ENCODE measurements at places on chromosomes 3 and 15.

- DNase-seq: no peak
These were observed 366.3 kb downstream of the FEZF2 start for GRCh38 chr3:62007036-62007435.

- DNase-seq: no peak
These were observed 1.9 kb downstream of the ROBO1 start for GRCh38 chr3:79765911-79766310.

DNA sequence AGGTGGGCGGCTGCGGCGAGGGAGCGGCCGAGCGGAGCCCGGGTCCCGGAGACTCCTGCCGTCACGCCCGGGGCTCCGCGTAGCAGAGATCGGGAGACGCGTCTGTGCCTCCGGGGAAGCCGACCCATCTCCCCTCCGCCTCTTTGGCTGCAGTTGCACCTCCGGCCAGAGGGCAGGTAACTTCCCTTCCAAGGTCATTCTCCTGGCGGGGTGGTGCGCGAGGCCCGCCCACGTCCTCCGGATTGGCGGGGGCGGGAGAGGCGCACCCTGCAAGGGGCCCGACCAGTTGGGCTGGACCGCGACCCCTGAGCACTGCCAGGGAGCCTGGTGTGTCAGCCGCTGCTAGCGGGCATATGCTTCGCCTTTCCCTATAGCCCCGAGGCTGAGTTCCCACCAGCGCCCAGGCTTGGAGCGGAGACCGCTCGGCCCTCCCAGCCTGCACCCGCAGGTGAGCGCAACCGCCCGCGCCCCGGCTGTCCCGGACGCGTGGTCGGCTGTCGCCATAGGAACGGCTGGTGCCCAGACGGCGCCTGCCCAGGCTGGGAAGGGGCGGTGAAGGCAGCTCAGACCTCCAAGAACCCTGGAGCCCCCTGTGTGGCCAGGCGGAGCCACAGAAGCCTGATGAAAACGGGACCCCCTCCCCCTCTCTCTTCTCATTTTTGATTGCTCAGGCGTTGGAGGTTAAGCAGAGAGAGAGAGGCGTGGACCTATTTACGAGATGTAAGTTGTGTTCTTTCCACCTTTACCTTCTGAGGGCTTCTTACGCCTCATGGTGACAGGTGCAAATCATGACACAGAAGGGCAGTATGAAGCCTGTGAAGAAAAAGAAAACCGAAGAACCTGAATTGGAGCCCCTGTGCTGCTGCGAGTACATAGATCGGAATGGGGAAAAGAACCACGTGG is 453 bp downstream of the ZDHHC23 start:
- DNase-seq: peak; percentile 31

- DNase-seq: no peak
These were observed 104.3 kb downstream of the MCTP2 start for GRCh38 chr15:94335616-94336015.

DNA sequence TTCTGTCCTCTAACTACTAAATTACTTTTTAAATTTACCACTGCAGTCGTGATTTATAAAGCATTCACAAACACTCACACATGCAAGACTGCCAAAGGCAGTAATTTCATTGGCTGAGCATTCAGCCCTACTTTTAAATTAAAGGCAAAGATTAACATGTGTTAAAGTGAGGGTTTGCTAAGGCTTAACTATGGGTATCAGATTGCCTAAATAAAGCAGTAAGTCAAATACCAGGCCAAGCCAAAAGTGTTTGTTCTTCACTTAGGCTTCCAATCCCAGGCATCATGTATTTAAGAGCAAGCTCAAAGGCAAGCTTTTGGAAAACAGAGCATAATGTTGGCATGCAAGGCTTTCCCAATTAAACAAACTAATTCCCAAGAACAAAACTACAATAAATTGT is 187.3 kb downstream of the SUCNR1 start:
- no peak for DNase-seq
